Activated T-cell treated with anti-CD3 and anti-CD28 coated beads, Interleukin-2, amount 50 U/mL, for 48 hours (primary cell): ENCODE measurements at places on chromosomes 16 and 17.

DNA sequence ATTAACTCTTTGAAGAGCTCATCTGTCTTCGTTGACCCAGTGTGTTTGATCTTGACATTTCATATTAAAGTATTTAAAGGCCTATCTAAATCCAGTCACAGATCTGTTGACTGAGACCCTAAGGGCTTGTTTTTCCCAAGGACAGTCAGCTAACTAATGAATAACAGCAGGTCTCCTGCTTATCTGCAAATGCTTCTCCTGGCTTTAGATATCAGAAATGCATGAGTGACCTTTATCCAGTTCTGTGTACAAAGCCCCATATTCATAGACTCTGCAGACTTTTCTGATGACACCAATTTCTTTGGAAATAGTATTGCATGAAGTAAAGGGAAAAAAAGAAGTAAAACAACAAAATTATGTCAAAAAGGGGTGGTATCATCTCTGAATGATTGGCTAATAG lies 70.3 kb downstream of the YPEL2 start:
- no peak for DNase-seq

- DNase-seq: no peak
These were observed 16.8 kb downstream of the CHP2 start for GRCh38 chr16:23771642-23772041.

- no peak for DNase-seq
These were observed 23.0 kb downstream of the SMTNL2 start for GRCh38 chr17:4607261-4607741.

DNA sequence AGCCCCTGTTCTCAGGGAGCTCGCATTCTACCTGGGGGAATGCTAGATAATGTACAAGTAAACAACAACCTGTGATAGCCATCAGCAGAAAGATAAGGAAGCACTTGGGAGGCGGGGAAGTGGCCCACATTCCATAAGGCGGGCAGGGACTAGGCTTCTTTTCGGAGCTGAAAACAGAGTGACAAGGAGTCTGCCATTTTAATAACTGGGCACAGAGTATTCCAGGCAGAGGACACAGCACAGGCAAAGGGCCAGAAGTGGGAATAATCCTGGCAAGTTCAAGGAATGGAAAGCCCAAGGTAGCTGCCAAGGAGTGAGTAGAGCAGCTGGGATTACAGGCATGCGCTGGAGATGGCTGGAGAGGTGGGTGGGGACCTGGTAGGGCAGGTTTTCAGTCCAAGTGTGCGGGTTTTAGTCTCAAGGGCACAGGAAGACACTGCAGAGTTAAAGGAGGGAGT lies 24.3 kb downstream of the USP43 start:
- DNase-seq: no peak

- no peak for DNase-seq
These were observed 7.9 kb upstream of the GHDC start for GRCh38 chr17:42202159-42202558.

DNA sequence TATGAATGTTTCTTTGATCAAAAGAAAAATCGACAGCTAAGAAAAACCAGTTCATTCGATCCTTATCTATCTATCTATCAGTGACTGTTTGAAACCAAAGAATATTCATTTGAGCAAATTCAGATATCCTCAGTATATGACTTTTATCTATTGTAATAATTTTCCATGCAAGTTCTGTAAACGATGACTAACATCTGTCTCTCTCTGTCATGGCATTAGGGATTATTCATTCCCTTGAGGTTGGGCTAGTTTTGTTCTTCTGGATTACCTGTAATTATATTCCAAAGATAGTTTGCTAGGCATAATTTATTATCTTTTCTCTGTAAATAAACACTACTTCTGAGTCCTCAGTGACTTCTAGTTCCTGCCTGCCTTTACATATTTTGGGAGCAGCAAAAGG lies 497.7 kb upstream of the CDH11 start:
- DNase-seq: no peak

GRCh38 chr16:77408607-77409006 lies 26.2 kb downstream of the ADAMTS18 start:
- no peak for DNase-seq

DNA sequence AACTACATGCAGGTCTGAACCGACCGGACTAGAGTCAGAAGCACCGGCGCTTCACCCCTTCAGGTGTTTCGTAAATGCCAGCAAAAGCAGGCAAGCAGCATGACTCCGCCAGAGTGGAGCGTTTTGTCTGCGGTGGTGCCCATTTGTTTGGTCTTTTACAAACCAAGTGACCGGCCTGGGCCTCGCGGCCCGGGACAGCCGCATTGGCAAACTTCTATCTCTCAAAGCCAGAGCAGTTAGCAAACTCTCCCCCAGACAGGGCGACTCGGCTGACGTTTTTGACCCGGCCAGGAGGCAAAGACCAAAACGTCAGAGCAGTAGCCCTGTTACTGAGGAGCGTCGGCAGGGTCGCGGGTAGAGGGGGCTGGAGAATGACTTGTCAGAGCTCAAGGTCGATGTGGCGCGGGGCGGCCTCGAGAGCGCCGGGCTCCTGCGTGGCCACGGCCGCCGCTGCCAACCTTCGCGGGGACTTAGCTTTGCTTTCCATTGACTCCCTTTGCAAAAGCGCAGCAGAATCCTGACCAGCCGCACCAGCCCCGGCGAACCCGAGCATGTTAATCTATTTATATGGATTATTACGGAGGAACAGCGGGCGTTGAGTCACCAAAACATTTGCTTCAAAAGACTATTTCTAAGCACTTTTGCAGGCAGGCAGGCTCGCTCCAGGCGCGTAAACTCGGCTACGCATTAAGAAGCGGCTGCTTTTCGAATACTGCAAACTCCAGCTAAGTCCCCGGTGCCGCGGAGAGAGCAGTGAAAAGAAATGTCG lies 763 bp upstream of the SOX9 start:
- DNase-seq: peak; percentile 29

GRCh38 chr17:81381632-81382577 lies 13.4 kb upstream of the BAHCC1 start:
- no peak for DNase-seq

DNA sequence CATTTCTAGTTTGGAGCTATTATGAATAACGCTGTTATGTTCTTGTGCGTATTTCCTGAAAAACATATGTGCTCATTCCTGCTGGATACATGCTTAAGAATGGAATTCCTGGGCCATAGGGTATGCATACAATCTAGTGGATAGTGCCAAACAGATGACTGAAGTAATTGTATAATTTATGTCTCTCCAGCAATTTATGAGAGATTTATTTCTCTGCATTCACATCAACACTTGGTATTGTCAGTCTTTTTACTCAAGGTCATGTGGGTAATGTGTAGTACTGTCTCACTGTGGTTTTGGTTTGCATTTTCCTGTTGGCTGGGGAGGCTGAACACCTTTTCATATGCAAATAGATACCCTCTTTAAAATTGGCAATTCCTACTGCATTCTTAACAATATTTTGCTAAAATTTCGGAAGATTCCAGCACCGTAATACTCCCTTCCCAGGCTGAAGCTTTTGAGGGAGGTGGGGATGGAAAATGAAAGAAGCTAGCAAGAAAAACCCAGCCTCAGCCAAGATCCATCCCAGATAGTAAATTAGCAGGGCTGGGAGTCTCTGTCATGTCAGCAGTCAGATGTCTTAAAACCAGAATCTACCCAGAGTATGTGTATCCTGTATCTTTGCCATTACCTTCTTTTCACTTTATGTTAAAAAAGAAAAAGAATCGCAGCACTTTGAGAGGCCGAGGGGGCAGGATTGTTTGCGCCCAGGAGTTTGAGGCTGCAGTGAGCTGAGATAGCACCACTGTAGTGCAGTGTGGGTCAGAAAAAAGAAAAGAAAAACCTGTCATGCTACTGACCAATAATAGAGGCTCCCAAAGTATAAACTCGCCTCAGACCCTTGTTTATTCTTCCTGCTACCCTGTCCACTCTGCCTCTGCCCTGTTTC lies 204.9 kb downstream of the LGALS9B start:
- no peak for DNase-seq

DNA sequence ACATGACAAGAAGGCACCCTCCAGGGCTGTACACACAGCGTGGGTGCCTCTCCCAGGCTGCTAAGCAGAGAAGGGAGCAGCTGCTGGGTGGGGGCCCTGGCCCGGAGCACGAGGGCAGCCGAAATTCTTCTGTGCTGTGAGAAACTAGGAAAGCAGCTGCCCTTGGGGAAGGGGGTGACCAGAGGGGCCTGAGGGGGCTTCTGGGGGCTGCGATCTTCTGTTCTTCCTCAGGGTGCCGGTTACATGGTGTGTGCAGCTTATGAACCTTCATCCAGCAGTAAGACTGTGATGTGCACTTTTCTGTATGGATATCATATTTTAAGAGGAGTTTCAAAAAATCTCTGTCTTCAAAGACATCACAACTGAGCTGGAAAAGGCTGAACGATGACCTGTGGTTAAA lies 43.2 kb upstream of the METRNL start:
- DNase-seq: peak; percentile 7

- no peak for DNase-seq
These were observed 3.7 kb downstream of the KCTD13 start for GRCh38 chr16:29922326-29922725.

- DNase-seq: no peak
These were observed 135.9 kb downstream of the KATNIP start for GRCh38 chr16:27685807-27686206.

- no peak for DNase-seq
These were observed 270.2 kb upstream of the RPL38 start for GRCh38 chr17:73933164-73933766.

- no peak for DNase-seq
These were observed 5.6 kb downstream of the SF3B3 start for GRCh38 chr16:70529051-70529777.

DNA sequence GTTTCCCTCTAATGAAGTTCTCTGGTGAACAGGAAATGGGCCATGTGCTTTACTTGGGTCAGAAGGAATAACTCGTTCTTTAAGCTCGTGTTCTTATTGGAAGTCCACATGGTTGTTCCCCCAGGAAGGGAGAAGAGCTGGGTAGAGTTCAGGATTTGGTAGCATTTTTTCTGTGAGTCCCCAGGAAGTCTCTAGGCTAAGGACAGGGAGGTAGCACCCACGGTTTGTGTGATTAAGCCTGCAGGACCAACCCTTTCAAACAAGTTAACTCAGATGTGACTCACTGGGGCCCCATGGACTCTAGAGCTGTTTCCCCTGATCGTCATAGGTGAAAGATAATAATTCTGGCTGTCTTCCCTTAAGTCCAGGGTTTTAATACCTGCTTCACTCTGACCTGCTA lies 16.4 kb downstream of the SAP30BP start:
- DNase-seq: no peak

- DNase-seq: no peak
These were observed 206.4 kb downstream of the ENGASE start for GRCh38 chr17:79280866-79281572.

DNA sequence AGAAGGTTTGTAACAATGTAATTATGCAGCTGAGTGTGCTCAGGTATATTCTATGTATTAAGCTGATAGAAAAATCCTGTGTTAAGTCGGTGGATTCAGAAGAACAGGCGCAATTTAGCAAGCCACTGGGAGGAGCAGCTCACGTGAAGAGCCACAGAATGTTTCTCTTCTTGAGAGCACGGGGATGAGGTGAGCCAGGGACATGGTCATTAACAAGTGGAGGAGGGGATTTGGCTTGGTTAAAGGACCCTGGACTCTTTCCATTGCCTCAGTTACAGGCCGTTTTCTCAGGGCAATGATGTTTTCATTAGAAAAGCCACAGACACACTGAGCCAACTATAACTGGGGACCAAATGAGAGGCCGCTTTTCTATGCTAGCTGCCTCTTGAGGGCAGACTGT lies 178.7 kb downstream of the SNX29 start:
- no peak for DNase-seq

- no peak for DNase-seq
These were observed 14.4 kb upstream of the CD300E start for GRCh38 chr17:74637926-74638325.

- no peak for DNase-seq
These were observed 20.8 kb upstream of the ZFHX3 start for GRCh38 chr16:73068541-73069401.

DNA sequence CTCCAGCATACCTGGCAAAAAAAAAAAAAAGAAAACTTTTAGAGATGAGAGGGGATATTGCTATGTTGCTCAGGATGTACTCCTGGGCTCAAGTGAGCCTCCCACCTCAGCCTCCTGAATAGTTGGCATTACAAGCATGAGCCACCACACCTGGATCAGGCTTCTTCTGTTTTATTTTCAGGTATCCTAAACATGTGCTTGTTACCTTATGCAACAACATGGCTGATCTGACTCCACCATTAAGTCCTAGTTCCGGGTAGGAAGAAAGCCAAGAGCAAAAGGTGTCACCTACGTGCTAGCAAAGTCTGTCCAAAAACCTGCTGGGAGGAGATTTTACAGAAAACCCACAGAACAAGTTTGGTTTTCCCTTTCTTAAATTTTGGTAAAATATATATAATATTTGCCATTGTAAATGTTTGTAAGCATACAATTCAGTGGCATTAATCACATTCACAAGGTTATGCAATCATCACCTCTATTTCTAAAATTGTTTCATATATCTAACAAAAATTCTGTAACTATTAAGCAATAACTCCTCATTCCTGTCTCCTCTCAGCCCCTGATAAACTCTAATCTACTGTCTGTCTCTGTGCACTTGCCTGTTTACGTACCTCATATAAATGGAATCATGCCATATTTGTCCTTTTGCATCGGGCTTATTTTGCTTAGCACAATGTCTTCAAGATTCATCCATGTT lies 9.1 kb upstream of the CACNG3 start:
- no peak for DNase-seq

DNA sequence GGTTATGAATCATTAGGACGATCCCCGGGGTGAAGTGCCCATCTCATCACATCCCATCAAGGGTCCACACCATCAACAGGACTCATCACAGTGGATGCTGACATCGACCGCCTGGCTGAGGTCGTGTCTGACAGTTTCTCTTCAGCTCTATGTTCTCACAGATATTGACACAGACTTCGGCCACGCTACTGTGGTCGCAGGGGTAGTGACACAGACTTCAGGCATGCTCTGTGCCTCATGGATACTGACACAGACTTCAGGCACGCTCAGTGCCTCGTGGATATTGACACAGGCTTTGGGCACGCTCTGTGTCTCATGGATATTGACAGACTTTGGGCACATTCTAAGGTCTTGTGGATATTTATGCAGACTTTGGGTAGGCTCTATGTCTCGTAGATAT lies 50.1 kb downstream of the KLHDC4 start:
- DNase-seq: no peak

DNA sequence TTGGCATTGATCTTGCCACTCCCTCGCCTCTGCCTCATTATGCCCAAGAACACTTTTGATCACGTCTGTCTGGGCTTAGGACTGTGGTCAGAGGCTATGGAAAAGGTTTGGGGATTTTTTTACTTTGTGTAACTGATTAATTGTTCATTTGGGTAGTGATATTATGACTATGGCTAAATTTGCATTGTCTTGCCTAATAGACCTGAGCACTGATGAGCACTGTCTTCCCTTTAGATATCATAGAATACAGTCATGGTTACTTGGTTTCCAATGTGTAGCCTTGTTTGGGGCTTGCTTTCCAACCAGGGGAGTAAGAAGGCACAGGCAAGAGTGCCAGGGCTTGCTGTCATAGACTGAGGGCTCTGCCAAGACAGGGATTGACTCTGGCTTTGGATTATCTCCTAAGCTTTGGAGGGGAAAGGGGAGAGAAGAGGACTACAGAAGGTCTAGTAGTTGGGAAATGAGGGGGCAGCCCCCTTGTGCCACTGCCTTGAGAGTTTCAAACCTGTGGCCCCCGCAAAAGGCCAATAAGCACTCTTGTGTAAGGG lies 13.7 kb downstream of the LIMD2 start:
- no peak for DNase-seq

GRCh38 chr17:69175625-69176456 lies 34.1 kb upstream of the ABCA6 start:
- no peak for DNase-seq
